Left hindlimb (tissue), 1 donor: ENCODE measurements at places on chromosomes 13 and 19.

- DNase-seq: no peak
These were observed at the start of gene NKG7 for GRCh38 chr19:51372649-51373504. Gene NKG7 (minus strand): TSS chr19:51372654. CDS start chr19:51372535, 119 bp downstream.

- no peak for DNase-seq
These were observed 85.0 kb downstream of the SPRY2 start for GRCh38 chr13:80255946-80256345.

GRCh38 chr13:111370570-111371535 lies 50.4 kb downstream of the TEX29 start:
- DNase-seq: no peak

GRCh38 chr13:27211771-27212364 lies 39.5 kb upstream of the RPL21 start:
- no peak for DNase-seq

- no peak for DNase-seq
These were observed 25.5 kb downstream of the ELL start for GRCh38 chr19:18496167-18496979.

- DNase-seq: no peak
These were observed 4.4 kb upstream of the TUBA3C start for GRCh38 chr13:19185865-19186645.
